ENCODE measurements at places on chromosomes 5 and 9. TPM values are rescaled to one million over a fixed set of nuclear protein-coding genes. Genes with fewer than 3 reads are reported as not detected.

TSSK1B gene
- not detected for total RNA-seq

LECT2 gene
- not detected for total RNA-seq

SH3PXD2B gene
- 57.5 TPM for total RNA-seq

WDR31 gene
- 4.4 TPM for total RNA-seq

RASGRF2 gene
- 7.0 TPM for total RNA-seq

- peaks cover 4% of the 10 kb centered on the region for H3K36me3 ChIP-seq
- H3K4me1 ChIP-seq: peaks cover 35% of the 10 kb centered on the region
- no peaks in the 10 kb centered on the region for H3K27me3 ChIP-seq
- H3K4me3 ChIP-seq: no peak overlapping the region
- no peak overlapping the region for H3K27ac ChIP-seq
These were observed 56.1 kb downstream of the EHMT1 start for GRCh38 chr9:137674976-137675320.

DNA sequence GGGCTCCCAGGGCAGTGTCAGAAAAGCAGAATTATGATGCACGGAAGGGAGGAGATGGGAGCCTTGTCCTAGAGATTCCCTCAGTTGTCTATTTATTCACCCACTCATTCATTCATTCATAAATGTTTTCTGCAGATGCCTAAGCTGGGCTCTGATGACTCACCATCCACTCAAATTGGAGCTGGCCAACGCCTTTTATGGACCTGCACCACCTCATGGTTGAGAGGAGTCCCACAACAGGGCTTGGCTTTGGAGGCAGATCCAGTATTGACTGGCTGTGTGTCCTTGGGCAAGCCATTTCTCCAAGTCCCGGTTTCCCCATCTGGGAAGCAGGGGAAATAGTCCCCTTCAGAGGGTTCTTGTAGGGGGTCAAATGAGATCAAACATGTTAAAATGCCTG lies 227.8 kb downstream of the MELK start:
- H3K27ac ChIP-seq: no peak overlapping the region
- H3K27me3 ChIP-seq: no peaks in the 10 kb centered on the region
- no peaks in the 10 kb centered on the region for H3K36me3 ChIP-seq

DNA sequence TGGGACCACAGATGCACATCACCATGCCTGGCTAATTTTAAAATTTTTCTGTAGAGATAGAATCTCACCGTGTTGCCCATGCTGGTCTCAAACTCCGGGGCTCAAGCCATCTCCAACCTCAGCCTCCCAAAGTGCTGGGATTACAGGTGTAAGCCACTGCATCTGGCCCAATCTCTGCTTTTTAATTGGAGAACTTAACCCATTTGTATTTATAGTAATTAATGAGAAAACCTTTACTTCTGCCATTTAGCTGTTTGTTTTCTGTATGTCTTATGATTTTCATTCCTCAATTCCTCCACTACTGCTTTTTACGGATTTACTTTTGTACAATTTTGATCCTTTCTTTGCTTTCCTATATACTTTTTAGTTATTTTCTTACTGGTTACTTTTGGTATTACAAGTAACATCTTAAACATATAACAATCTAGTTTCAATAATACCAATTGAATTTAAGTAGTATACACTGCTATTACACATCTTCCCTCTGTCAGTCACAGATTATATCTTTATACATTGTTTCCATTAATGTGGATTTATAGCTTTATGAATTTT lies 26.1 kb downstream of the RALGDS start:
- no peak for DNase-seq
- H3K27me3 ChIP-seq: no peaks in the 10 kb centered on the region
- H3K4me3 ChIP-seq: no peak overlapping the region
- H3K36me3 ChIP-seq: peaks cover 38% of the 10 kb centered on the region
- no peak overlapping the region for H3K27ac ChIP-seq

DNA sequence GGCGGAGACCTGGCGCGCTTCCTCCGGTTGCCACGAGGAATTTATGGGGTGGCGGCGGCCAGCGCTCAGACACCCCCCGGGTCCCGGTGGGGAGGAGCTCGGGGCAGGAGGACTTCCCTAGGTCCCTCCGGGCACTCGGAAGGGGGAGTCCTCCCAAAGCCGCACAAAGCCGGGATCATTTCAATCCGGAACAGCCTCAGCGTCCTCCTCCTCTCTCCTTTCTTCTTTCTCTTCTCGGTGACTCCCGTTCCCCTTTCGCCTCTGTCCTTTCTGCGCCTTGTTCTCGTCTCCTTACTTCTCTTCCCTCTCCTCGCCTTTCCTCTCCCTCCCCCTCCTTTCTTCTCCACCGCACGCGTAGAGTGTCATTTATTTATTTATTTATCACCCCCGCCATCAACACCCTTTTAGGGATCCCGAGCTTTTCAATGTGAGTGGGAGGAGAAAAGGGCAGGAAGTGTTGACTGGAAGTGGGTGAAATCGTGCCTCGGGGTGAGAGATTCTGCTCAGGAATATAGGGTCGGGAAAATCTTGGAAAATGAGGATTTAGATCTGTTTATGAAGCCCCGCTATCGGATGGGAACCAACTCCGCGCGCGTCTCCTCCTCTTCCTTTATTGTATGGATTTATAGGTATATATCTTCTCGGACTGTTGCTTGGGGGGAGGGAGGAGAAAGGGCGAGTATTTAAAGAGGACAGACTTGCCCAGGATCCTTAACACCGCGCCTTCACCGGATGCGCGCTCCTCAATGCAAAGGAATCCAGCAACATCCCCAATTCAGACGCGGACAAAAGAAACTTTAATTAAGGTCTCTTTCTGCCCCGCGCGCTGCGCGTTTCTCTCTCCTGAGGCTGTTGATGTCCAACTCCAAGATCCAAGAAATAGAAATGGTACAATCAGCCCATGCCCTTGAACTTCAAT lies 2.0 kb upstream of the ZNF462 start:
- H3K27ac ChIP-seq: peak overlapping the region; percentile 91
- H3K36me3 ChIP-seq: no peaks in the 10 kb centered on the region
- peak; percentile 46 for DNase-seq
- H3K4me1 ChIP-seq: no peaks in the 10 kb centered on the region
- H3K27me3 ChIP-seq: peaks cover 80% of the 10 kb centered on the region
- peak overlapping the region; percentile 60 for H3K4me3 ChIP-seq

- peaks cover 20% of the 10 kb centered on the region for H3K4me1 ChIP-seq
- peak overlapping the region; percentile 42 for H3K27ac ChIP-seq
- H3K36me3 ChIP-seq: no peaks in the 10 kb centered on the region
- DNase-seq: no peak
- no peaks in the 10 kb centered on the region for H3K27me3 ChIP-seq
These were observed 113.0 kb downstream of the RPS23 start for GRCh38 chr5:82164977-82165713.

GRCh38 chr9:18683312-18683711 lies 209.4 kb downstream of the ADAMTSL1 start:
- DNase-seq: no peak
- H3K4me1 ChIP-seq: no peaks in the 10 kb centered on the region
- no peak overlapping the region for H3K27ac ChIP-seq
- H3K27me3 ChIP-seq: no peaks in the 10 kb centered on the region
- no peak overlapping the region for H3K4me3 ChIP-seq
- no peaks in the 10 kb centered on the region for H3K36me3 ChIP-seq

GRCh38 chr9:127803507-127804352 lies 1.0 kb downstream of the FPGS start:
- H3K27me3 ChIP-seq: no peaks in the 10 kb centered on the region
- peak overlapping the region; percentile 90 for H3K27ac ChIP-seq
- peaks cover 16% of the 10 kb centered on the region for H3K4me1 ChIP-seq
- peak overlapping the region; percentile 71 for H3K4me3 ChIP-seq
- no peaks in the 10 kb centered on the region for H3K36me3 ChIP-seq

GRCh38 chr9:8599937-8600336 lies 800.4 kb upstream of the DMAC1 start:
- no peaks in the 10 kb centered on the region for H3K4me1 ChIP-seq
- no peaks in the 10 kb centered on the region for H3K27me3 ChIP-seq
- H3K27ac ChIP-seq: no peak overlapping the region

DNA sequence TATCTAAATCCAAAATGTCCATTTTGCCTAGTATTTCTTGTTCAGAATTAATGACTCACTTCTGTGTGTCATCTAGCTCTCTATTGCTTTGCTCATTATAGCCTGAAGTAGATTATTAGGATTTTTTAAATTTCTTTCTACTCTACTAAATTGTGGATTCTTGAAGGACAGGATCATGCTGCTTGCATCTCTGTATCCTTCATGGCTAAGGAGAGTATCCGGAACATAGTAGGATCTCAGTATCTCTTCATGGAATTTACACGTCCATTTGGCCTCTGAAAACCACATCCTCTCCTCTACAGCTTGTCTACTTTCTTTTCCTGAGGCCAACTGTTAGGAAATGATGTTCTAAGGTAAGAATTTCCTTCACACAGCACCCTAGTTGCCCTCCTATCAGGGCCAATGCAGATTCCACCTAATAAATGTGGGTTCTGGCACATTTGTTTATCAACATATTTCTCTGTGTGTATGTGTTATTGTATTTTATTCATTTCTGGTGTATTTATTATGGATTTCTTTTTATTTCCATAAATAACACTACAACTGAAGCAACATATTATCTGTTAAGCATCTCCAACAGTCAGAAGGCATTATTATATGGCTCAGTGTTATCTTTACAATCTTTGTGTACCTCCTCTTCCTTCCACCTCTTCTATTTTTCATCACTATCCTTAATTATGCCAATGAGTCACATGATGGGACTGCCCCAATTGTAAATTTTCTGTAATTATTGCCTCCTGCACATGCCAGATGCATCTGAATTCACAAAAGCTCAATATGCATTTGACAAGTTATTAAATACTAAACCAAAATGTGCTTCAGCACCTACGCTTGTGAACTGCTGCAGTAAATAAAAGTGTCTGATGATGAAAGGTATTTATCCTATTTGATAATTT lies 557.8 kb upstream of the TLE4 start:
- no peak overlapping the region for H3K27ac ChIP-seq
- no peak for DNase-seq
- H3K4me1 ChIP-seq: no peaks in the 10 kb centered on the region
- no peak overlapping the region for H3K4me3 ChIP-seq
- no peaks in the 10 kb centered on the region for H3K36me3 ChIP-seq

DNA sequence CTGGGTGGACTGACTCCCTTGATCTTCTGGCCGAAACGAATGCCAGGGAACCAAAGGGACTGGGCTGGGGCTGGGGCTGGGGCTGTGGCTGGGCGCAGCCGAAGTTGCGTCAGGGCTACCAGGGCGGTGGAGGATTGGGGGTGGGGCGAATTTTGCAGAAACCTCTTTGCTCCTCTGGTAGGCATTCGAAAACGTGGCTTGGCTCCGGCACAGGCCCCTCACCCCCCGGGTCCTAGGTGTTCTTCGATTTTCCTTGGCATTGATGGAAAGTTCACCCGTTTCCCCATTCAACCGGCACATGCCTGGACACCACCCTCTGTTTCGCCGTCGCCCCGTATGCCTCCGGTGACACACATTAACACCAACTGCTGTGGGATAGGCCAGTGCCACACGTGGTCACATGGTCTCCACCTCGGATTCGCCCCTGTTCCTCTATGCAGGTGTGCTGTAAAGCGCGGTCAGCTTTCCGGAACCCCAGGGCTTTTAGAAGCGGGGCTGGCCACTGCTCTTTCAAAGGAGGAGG lies 477.1 kb downstream of the SPATA31A7 start:
- H3K4me1 ChIP-seq: no peaks in the 10 kb centered on the region
- no peak overlapping the region for H3K4me3 ChIP-seq
- H3K36me3 ChIP-seq: no peaks in the 10 kb centered on the region
- H3K27ac ChIP-seq: no peak overlapping the region
- no peaks in the 10 kb centered on the region for H3K27me3 ChIP-seq
- DNase-seq: no peak

- no peak for DNase-seq
- H3K27ac ChIP-seq: no peak overlapping the region
- no peaks in the 10 kb centered on the region for H3K27me3 ChIP-seq
- no peak overlapping the region for H3K4me3 ChIP-seq
- no peaks in the 10 kb centered on the region for H3K4me1 ChIP-seq
These were observed 129.4 kb downstream of the ZSWIM6 start for GRCh38 chr5:61461417-61461816.

DNA sequence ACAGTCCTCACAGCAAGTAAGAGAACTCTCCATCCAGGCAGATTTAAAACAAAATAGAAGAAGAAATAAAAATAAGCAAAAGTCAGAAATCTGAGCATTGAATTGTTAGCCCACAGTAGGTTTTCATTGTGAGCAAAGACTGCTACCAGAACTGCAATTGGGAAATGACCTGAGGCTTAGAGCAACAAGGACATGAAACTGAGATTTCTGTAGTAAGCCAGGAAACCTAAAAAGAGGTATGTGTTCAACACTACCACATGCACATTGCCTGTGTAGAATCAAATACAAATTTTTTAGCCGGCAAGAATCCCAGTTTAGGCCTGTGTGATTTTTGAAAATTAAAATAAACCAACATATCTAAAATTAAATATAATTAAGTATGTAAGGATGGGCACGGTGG lies 928.4 kb upstream of the WWC1 start:
- no peak overlapping the region for H3K27ac ChIP-seq
- no peaks in the 10 kb centered on the region for H3K27me3 ChIP-seq
- no peak for DNase-seq
- H3K36me3 ChIP-seq: no peaks in the 10 kb centered on the region
- no peaks in the 10 kb centered on the region for H3K4me1 ChIP-seq

DNA sequence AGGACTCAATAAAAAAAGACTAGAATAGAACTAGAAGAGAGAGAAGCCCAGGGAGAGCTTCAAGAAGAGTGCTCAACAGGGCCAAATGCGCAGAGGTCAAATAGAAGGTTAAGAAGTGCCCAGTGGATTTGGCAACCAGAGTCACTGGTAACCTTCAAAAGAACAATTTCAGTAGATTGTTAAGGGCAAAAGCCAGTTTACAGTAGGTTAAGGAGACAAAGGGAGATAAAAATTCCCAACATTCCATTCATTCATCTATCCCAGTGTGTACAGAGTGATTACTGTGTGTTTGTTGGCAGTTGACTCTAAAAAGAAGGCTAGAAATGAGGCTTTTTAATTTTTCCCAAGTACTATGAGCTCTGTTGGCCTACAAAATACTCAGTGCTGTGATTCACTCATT lies 69.4 kb downstream of the RIGI start:
- H3K27me3 ChIP-seq: no peaks in the 10 kb centered on the region
- H3K27ac ChIP-seq: no peak overlapping the region
- no peak overlapping the region for H3K4me3 ChIP-seq
- DNase-seq: no peak
- no peaks in the 10 kb centered on the region for H3K36me3 ChIP-seq
- no peaks in the 10 kb centered on the region for H3K4me1 ChIP-seq

GRCh38 chr9:136002881-136003280 lies 41.7 kb upstream of the UBAC1 start:
- H3K4me1 ChIP-seq: peaks cover 16% of the 10 kb centered on the region
- no peak overlapping the region for H3K4me3 ChIP-seq
- H3K27me3 ChIP-seq: no peaks in the 10 kb centered on the region
- peak overlapping the region; percentile 20 for H3K27ac ChIP-seq
- DNase-seq: no peak
- H3K36me3 ChIP-seq: no peaks in the 10 kb centered on the region

- H3K27me3 ChIP-seq: peaks cover 54% of the 10 kb centered on the region
- H3K27ac ChIP-seq: no peak overlapping the region
- no peak for DNase-seq
- H3K36me3 ChIP-seq: no peaks in the 10 kb centered on the region
- H3K4me1 ChIP-seq: peaks cover 13% of the 10 kb centered on the region
These were observed 91.0 kb upstream of the COL5A1 start for GRCh38 chr9:134550584-134550983.

Measured in left lung (tissue), 14 donors.